ENCODE measurements at places on chromosomes 7 and 10.
A peak's percentile ranks its signal among the peaks of the same experiment; 100 is the strongest.

DNA sequence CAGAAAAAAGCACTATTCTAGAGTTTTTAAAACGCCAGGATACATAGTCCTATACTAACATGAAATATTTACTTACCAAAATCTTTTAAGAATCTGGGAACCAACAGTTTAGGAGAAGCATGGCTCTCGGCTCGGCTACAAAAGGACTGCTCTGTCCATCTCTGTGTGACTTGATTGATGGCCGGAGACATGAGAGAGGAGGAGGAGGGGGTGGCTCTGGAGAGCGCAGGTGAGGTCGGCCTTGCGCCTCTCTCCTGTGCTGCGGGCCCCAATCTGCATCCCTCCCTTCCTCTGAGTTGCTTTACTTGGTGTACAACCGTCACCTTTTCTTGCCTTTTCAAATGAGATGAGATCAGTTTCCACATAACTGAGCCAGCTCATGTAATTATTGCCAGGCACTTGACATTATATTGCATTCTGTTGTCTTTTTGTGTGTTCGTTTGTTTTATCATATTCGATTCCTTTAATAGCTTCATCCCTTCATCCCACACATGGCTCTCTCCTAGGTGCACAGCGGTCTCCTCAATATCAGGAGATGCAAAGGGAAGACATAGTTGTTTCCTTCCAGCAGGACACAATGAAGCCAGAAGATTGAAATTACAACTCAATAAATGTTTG is 87.8 kb upstream of the KLF6 start:
- no peak for DNase-seq

- DNase-seq = peak; percentile 20
Observed at GRCh38 chr10:88616250-88616977, 29.9 kb downstream of the LIPJ start.

GRCh38 chr10:20040012-20040411 is 223.8 kb downstream of the PLXDC2 start:
- no peak for DNase-seq

DNA sequence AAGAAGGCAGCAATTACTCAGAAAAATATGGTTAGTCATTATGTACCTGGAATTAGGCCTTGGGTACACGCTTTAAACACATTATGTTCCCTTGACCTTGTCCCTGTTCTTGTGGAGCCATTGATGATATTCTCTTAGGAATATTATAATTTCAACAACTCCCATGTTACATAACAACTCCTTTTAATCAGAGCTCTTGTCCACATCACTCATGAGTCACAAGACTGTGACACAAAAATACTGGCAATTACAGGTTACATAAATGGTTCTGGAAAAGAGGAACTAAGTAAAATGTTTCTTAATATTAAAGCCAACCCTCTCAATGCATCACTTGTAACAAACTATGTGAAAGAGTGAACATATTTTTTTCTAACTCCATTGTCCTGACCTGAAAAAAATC is 143.8 kb upstream of the PCLO start:
- no peak for DNase-seq

DNA sequence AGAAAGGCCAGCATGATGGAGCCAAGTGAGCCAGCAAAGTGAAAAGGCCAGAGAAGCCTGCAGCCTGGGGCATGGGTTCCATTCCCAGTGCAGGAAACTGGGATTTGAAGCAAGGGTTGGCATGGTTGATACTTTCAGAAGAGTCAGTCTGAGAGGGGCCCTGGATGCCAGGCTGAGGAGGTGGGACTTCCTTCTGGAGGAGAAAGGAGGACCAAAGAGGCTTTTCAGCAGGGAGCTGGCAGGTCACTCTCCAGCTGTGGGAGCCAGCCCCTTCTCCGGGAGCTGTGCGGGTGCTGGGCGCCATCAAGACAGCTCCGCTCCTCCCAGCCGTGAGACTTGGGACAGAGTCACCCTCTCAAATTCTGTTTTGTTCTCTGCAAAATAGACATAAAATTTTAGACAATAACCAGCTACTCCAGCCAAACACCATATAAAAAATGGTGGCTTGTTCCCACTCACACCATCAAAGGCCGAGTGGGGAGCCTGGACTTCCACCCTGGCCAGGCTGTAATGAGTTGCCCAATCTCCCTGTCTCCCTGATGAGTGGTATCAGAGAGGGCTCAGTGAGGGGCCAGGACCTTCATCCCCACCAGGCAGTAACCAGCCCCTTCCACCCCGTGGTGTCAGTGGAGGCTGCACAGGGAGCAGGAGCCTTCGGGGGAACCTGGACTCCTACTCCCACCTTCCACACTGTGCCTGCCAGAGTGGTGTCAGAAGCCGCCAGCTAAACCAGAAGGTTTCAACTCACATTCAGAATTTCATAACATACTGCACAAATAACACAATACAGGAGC is 133.6 kb upstream of the RET start:
- DNase-seq = no peak

DNA sequence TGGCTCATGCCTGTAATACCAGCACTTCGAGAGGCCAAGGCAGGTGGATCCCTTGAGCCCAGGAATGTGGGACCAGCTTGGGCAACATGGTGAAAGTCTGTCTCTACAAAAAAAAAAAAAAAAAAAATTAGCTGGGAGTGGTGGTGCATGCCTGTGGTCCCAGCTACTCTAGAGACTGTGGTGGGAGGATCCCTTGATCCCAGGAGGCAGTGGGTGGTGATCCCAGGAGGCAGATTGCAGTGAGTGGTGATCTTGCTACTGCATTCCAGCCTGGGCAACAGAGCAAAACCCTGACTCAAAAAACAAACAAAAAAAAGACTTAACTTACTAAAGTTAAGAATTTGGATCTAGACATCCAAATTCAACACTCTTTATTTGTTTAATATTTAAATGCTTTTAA is 10.2 kb upstream of the ADO start:
- no peak for DNase-seq

- peak; percentile 93 for DNase-seq
Observed at GRCh38 chr7:129271500-129272355, 46.9 kb downstream of the AHCYL2 start.

GRCh38 chr7:127635659-127636285 is 16.2 kb upstream of the SND1 start:
- no peak for DNase-seq

DNA sequence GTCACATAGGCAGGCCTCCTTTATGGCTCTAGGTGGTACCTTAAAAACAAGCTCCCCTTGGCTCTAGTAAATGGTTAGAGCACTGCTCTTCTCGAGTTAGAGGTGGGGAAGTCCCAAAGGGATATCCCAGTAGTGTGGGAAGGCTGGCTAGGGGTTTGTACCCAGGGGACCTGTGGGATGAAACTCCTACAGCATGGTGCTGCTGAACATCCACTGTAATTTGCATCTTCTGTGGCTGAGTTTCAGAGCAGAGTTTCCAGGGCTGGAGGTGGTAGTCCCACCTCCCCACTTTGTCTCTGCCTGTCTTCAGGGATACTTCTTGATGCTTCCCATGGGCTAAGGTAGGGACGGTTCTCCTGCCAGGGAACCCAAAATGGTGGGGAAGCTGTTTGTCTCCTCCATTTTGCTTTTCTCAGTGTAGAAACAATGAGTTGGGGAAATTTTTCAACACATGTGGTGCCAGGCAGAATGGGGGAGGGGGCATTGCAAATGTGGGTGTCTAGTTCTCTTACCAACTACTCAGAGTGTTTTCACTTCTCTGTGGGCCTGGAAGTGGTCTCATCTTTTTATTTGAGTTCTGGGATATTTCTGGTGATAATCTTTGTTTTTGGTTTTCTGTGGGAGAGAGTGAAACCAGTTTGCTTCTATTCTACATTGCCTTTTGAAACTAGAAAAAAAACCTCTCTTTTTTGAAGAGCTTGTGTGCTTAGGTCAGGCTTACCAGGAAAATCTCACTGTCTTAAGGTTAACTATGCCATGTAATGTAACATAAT is 36.3 kb downstream of the SCART1 start:
- no peak for DNase-seq

- DNase-seq = no peak
Observed at GRCh38 chr10:55168343-55168742, 367.3 kb upstream of the PCDH15 start.

DNA sequence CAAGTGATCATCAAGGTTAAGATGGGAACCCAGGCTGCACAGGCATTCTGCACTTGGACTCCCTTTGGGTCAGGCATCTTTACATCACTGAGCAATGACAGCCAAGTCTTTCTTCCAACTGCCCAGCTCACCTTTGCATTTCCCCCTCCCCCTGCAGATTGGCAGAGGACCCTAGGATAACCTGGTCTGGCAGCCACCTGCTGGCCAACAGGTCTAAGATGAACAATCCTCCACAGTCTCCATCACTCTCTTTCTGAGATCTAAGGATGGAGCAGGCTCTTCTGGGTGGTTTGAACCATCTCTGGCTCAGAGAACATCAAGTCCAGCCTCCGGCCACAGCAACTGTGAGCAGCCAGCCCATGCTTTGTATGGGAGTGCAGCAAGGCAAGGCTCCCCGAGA is 75.8 kb downstream of the RAB11FIP2 start:
- no peak for DNase-seq

DNA sequence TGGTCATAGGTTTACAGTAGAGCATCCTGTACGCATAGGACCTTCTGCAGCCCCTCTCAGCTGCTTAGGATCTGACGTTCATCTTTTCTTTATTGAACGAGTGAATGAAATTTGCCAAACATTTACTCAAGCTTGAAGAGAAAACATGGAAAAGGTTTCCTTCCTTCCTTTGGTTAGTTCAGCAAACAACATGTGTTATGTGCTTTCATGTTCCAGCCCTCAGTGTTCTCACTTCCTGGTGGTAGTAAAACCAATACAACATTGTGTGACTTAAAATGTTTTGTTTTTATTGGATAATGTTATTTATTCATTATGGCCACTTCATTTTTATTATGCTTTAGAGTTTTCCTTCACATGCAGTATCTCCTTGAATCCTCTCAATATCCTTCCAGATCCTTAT is 1.4 kb upstream of the CDCA7L start:
- no peak for DNase-seq

DNA sequence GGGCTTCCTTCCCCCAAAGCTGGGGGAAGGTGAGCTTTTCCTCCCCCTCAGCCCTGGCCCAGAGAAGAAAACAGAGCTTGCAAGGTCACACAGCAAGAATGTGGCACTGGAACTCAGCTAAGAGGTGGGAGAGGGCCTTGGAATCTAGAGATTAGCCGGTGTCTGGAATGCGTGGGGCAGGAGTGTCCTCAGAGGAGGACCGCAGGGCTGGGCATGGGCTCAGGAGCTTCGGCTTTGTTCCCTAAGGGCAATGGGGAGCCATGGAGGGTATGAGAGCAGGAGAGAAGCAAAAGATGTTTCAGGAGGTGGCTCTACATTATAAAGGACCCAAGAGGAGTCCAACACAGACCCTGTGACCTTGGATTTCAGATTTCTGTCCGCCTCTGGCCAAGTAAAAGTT is 127.2 kb upstream of the TNRC18 start:
- DNase-seq = no peak

- no peak for DNase-seq
Observed at GRCh38 chr7:38746438-38746837, 115.3 kb upstream of the AMPH start.

DNA sequence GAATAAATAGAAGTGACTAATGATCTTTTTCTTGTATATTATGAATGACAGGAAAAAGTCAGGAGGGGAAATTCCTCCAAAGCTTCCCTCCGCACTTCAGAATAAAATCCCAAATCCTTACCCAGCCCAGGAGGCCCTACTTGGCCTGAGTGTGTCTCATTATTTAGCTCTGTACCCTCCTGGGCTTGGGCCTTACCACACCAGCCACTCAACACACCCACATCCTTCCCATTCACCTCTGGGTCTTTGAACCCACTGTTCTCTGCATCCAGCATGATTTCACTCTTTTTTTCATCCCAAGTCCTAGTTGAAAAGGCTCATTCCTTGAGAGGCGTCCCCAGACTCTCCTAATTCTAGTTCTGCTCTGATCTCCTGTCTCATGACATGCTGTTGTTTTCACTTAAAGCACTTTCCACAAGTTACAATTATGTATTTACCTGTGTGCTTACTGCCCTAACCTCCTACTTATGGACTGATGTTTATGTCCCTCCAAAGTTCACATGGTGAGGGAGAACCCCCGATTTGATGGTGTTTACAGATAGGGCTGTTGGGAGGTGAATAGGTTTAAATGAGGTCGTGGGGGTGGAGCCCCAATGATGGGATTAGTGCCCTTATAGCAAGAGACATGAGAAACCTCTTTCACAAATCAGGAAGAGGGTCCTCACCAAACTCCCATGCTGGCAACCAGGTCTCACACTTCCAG is 6.4 kb downstream of the NOD1 start:
- no peak for DNase-seq

GRCh38 chr10:62655337-62655994 is 149.1 kb upstream of the ADO start:
- no peak for DNase-seq

DNA sequence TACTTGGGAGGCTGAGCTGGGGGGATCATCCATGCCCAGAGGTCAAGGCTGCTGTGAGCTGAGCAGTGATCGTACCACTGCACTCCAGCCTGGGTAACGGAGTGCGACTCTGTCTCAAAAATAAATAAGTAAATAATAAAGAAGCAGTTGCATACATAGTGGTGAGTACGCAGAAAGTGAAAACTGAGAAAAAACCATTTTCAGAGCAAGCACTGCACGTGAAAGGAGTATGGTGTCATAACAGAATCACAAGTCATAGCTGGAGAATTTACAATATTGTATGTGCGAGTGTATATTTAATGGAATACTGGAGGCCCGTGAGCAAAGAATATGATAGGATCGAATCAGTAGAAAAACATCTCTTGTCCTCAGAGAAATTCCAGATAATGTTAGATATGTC is 22.3 kb downstream of the KIAA1217 start:
- DNase-seq = no peak

DNA sequence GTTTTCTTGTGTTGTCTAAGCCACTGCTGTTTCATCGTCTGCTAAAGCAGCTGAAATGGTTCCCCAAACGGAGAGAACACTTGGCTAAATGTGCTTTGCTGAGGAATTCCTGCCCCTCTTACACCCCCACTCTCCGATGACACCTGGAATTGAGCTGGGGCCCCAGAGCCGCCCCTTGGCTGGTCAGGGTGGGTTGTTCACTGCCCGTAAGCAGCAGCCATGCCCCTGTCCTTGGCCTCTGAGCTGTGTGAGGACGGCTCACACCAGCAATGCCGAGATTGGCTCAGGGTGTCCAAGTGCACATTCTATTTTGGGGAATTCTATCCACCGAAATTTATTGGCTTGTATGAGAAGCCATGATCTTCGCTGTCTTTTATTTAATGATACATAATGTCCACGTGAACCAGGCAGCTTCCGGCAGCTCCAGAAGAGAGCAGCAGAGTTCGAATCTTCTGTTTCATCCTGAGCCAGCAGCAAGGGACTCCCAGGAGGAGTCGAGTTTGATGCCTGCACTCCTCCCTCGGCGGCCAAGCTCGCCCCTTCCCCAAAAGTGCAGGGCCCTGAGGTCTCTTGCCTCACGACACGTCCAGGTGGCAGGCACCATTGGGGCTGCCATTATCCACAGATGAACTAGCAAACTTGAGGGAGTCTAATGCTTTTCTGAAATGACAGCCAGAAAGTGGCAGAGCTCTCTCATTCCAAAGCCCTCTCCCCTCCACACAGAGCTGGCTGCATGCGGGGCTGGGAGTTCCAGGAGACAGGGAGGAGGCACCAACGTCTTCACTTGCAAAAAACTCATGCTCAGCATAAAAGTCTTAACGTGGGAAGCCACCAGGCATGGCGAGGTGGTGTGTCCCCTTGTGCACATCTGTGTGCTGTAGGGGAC is 114.0 kb downstream of the WDR37 start:
- no peak for DNase-seq

- no peak for DNase-seq
Observed at GRCh38 chr10:119090968-119091367, 10.4 kb upstream of the EIF3A start.

- DNase-seq = no peak
Observed at GRCh38 chr7:19932549-19933249, 159.3 kb upstream of the TMEM196 start.
